Naive thymus-derived CD8-positive, alpha-beta T cell (primary cell): ENCODE measurements at places on chromosomes 16 and 17. TPM values are rescaled to one million over a fixed set of nuclear protein-coding genes. Genes with fewer than 3 reads are reported as not detected.

The NTN3 gene
- not detected for polyA plus RNA-seq

GRCh38 chr16:11250786-11251524 is 5.0 kb downstream of the SOCS1 start:
- no peak for DNase-seq

The CDT1 gene
- 0.46 TPM for polyA plus RNA-seq

DNA sequence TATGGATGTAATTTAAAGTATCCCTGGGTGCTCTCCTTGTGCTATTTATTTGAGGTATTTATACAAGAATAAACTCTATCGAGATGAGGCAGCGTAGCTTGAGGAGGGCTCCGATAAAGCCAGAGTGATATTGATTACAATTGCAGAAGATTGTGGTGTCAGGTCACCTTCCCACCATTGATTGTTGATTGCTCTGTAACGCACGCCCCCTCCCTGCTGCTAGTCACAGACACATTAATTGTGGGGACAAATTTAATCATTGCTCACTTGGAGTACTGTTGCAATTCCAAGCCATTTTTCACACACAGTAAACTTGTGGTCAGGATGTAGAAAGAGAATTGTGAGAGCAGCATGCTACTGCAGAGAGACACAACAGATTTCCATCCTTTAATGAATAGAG is 75.4 kb downstream of the IRX3 start:
- DNase-seq, result no peak

The TRPV3 gene
- polyA plus RNA-seq, result not detected

The ABCA3 gene
- polyA plus RNA-seq, result 2.1 TPM

- no peak for DNase-seq
Measured at GRCh38 chr16:31350275-31351005, 4.5 kb upstream of the ITGAX start.

DNA sequence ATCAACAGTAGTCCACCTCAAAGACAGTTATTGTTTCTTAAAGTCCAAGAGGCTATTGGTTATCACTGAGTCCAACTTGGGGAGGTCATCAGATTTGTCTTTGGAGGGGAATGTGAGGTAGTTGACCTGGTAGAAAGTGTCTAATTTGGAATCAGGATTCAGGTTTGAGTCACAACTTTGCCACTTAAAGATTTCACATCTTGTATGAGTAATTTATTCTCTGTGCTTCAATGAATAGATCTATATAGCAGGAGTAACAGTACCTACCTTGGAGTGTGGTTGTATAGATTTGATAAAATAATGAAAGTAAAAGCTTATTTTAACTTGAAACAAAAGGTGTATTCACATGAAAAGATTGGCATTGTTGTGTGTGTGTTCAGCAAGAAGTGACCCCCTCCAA is 119.3 kb upstream of the TBX2 start:
- no peak for DNase-seq

The COX6A2 gene
- not detected for polyA plus RNA-seq
